GM23338 (cell line): ENCODE measurements at places on chromosomes 5 and 9. TPM values are rescaled to one million over a fixed set of nuclear protein-coding genes. Genes with fewer than 3 reads are reported as not detected.

The MYO10 gene
- total RNA-seq: 114 and 119 TPM in 2 replicates

The NUTM2F gene
- 0.45 TPM in 1 of 2 replicates, not detected in the other for total RNA-seq

DNA sequence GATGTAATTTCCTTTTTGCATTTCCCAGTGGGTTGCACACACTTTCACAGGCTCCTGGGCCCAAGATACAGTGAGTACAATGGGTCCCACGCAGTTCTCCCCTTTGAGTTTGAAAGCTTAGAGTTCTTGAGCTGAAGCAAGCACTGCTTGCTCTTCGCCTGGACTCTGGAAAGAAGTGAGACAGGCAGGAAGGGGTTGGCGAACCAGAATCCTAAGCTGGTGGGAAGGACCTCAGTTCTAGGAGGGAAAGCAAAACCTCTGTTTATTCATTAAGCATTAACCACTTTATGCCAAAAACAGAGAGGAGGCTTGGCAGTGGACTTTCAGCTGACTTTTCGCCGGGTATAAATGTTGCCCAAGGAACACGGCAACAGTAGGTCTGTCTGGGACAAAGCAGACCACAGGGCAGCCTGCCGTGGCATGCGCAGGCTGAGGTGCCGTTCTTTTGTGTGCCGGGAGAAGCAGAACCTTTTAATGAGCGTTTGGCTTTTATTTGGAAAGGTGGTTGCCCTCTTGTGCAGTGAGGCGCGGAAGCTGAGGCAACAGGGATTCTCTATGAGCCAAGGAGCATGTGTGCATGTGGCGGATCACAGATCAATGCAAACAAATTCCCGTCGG lies 239.9 kb upstream of the PANK3 start:
- H3K27ac ChIP-seq: no peak overlapping the region
- no peaks in the 10 kb centered on the region for H3K36me3 ChIP-seq
- H3K4me1 ChIP-seq: no peaks in the 10 kb centered on the region; the same call in 1 of the 2 replicates
- H3K4me3 ChIP-seq: no peak overlapping the region
- DNase-seq: no peak

GRCh38 chr5:115325296-115325959 lies 29.0 kb upstream of the CCDC112 start:
- no peaks in the 10 kb centered on the region for H3K27me3 ChIP-seq
- H3K27ac ChIP-seq: no peak overlapping the region
- no peaks in the 10 kb centered on the region for H3K36me3 ChIP-seq
- peaks cover 20% of the 10 kb centered on the region for H3K4me1 ChIP-seq
- no peak for DNase-seq

DNA sequence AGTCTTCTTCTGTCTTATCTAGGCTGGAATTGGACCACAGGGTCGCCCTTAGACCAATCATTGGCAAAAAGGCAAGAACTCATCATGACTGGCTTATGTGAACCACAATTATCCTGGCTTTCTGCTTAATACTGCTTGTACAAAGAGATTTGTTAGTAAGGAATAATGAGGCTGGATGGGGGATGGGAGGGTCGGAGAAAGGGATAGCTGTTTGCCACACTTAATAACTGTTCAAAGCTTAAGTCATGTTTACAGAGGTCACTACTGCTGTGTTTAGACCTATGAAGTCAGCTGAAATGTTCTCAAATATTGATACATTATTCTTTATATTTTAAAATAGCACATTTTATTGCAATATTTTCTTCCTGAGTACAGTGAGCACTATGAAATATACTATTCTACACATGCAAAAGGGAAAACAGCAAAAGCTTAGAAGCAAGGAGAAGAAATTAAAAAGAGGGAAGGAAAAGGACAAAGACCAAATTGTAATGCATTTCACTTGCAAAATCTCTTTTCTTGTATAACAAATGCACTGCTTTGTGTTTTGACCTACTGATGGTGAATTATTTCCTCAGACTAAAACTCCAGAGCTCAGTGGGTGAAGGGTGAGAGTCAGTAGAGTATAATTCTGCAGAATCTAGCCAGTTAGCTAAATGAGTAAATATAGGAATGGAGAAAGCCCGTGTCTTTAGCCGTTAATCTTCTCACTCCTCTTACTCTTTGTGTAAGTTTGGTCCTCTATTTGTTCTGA lies 404.9 kb upstream of the ZNF608 start:
- no peak for DNase-seq
- H3K27me3 ChIP-seq: no peaks in the 10 kb centered on the region
- peak overlapping the region; percentile 7; the same call in 1 of the 2 replicates for H3K4me3 ChIP-seq
- peak overlapping the region; percentile 30 for H3K27ac ChIP-seq
- no peaks in the 10 kb centered on the region for H3K36me3 ChIP-seq

DNA sequence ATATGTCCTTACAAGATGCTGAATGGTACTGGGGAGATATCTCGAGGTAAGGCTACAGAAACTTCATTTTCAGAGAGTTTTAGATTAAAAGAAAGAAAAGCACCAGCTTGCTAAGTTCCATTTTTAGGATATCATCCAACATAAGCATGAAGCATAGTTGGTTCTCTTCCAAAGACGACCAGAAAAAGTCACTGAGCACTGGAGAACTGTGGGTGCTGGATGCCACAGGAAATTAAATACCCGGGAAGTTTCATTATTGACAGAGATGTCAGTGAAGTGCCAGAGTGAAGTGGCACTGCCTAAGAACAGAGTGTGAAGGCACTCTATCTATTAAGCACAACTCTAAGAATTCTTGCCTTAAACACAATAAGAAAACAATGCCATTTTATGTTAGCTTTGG lies 76.8 kb downstream of the PIK3R1 start:
- no peaks in the 10 kb centered on the region for H3K27me3 ChIP-seq
- H3K36me3 ChIP-seq: peaks cover 8% of the 10 kb centered on the region; the same call in 1 of the 2 replicates
- DNase-seq: no peak
- H3K27ac ChIP-seq: no peak overlapping the region
- peaks cover 41% of the 10 kb centered on the region for H3K4me1 ChIP-seq
- no peak overlapping the region for H3K4me3 ChIP-seq

- H3K27ac ChIP-seq: no peak overlapping the region
- no peak for DNase-seq
- no peaks in the 10 kb centered on the region for H3K27me3 ChIP-seq
- no peak overlapping the region for H3K4me3 ChIP-seq
- peaks cover 26% of the 10 kb centered on the region for H3K4me1 ChIP-seq
Measured at GRCh38 chr5:88093765-88094164, 174.9 kb downstream of the TMEM161B start.

DNA sequence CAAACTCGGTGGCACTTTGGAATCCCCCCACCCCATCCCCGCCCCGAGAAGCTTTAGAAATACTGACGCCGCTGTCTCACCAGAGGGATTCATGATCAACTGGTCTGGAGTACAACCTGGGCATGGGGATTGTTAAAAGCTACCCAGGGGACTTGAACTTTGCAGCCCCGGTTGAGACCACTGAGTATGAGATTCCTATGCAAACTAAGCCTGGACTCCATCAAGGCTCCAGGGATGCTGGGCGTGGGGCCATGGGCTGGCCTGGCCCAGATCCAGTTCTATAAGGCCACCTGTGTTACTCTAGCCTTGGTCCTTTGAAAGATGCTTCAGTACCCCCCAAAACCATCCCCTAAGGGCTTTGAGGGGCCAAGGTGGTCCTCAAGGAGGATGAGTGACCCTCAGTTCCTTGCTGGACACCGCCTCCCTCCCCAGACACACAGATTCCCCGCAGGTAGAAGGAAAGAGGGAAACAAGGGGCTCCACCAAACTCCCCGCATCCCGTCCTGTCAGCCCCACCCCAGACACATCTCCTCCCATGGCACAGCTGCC lies 68.5 kb downstream of the MRPL36 start:
- H3K27ac ChIP-seq: no peak overlapping the region
- H3K4me3 ChIP-seq: no peak overlapping the region
- no peaks in the 10 kb centered on the region for H3K36me3 ChIP-seq
- H3K27me3 ChIP-seq: no peaks in the 10 kb centered on the region
